ENCODE measurements at places on chromosomes 3 and 15.

GRCh38 chr3:55405436-55405835, 81.7 kb downstream of the WNT5A start:
- no peak for DNase-seq

DNA sequence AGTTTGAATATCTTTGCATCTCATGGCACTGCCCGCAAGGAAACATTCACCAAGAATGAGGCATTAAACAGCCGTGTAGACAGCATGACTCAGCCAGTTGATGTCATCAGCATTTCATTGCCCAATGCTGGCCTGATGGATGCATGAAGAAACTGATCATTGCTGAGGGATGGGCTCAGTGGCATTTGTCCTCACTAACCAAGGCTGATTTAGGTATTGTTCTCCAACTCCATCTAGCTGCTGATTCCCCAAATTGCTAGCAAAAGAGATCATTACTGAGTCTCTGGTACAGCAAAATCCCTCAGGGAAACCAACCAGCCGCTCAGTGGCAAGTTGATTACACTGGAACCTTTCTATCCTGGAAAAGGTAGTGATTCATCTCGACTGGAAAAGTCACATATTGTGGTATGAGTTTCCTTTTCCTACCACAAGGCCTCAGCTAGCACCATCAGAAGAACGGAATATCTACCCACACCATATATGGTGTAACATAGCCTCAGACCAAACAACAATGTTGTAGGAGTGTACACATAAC, 186.5 kb upstream of the GAP43 start:
- DNase-seq = peak; percentile 7

- DNase-seq = no peak
Observed at GRCh38 chr3:54185740-54186139, 63.4 kb downstream of the CACNA2D3 start.

GRCh38 chr3:121718205-121718846, 31.2 kb downstream of the GOLGB1 start:
- DNase-seq = no peak

- no peak for DNase-seq
Observed at GRCh38 chr3:123843668-123844067, 40.5 kb downstream of the MYLK start.

- DNase-seq = no peak
Observed at GRCh38 chr15:25972141-25972675, 109.1 kb upstream of the ATP10A start.

GRCh38 chr15:51267051-51267702, 71.2 kb downstream of the CYP19A1 start:
- DNase-seq = no peak

GRCh38 chr3:17059989-17060550, 175.3 kb downstream of the PLCL2 start:
- no peak for DNase-seq

DNA sequence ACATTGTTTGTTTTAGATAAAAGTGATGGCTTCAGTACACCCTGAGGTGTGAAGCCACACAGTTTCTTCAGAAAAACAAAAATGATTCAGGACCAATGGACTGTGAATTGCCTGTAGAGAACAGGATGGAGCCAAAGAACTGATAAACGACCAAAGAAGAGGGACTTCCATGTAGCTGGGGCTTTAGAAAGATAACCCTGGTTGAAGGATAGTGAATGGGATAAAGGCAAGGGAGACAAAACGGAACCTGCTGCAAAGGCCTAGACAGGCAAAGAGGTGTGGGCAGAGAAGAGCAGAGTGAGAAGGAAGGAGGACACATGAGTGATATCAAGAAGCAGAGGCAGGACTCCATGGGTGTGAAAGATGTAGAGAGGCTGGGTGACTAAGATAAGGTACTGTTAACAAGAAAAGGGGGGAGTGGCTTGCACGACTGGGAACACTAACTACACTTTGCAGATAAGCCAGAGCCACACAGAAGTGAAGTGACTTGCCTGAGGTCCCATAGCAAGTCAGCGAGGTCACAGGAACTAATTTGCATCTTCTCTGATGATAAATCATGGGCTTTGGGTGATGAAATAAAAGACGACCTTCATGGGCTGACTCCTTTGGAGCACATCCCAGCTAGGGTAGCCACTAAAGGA, 44.3 kb downstream of the RAB6B start:
- no peak for DNase-seq

DNA sequence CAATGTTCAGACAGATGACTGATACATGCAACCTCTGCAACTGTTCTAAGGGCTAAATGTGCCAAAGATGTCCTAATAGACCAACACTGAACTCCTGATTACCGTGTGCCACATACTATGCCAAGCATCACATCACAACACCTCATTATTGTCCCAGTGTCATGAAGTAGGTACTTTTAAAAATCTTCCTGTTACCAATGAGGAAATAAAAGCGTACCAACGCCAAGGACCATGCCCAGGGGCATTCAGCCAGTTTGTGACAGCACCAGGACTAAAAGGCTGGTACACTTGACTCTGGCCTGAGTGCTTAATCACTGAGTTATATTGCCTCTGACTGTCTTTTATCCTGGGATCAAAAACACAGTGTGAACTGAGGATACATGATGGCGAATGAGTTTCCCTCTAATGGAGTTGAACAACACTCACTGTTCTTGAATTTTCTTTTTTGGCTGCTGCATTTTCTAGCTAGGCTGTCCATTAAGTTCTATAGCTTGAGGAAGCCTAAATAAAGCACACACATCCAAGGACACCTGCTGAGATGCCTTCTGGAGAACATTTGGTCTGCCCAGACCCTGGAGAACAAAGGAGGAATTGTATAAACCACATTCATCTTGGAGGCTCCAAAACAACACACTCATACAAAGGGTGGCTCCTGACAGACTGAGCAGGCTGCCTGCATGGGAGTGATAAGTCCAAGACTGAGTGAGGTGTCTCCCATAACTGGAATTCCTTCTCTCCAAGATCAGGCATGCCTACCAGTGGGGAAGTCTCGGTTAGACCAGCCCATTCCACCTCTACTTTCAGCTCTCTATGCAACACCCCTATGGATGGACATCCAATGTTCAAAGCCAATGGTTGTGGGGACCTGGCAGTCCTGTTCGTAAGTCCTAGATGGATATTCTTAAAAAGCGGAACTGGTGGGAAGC, 126.7 kb upstream of the PRICKLE2 start:
- DNase-seq = no peak

DNA sequence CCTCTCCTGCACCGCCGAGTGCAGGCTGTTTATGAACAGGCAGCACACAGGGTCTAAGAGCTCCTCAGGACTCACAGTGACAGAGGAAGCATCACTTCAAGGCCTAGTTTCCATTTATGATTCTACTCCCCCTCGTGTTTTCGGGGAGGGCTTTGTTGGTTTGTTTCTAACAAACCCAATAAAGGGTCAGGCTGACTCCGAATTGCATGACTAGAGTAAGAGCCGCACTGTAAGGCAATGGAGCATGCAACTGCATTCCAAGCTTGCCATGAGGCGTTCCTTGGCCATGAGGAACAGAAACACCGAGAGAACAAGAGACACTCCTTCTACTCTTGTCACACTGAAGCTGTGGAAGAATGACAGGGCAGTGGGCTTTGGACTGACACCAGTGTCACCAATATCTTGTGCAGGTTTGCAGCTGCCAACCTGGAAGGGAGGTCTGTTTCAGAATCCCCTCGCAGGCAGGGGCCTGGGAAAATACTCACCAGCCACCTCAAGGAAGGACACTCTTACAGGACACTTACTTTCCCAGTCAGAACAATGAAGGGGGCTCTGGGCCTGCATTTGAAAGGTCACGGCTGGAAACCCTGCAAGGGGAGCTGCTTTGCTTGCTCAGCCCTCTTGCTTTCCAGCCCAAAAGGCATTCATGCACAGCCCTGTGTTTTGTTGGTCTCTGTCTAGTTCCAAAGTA, 96.8 kb downstream of the ADAMTS17 start:
- no peak for DNase-seq

- DNase-seq = no peak
Observed at GRCh38 chr15:40364251-40364650, 6.2 kb downstream of the DISP2 start.

DNA sequence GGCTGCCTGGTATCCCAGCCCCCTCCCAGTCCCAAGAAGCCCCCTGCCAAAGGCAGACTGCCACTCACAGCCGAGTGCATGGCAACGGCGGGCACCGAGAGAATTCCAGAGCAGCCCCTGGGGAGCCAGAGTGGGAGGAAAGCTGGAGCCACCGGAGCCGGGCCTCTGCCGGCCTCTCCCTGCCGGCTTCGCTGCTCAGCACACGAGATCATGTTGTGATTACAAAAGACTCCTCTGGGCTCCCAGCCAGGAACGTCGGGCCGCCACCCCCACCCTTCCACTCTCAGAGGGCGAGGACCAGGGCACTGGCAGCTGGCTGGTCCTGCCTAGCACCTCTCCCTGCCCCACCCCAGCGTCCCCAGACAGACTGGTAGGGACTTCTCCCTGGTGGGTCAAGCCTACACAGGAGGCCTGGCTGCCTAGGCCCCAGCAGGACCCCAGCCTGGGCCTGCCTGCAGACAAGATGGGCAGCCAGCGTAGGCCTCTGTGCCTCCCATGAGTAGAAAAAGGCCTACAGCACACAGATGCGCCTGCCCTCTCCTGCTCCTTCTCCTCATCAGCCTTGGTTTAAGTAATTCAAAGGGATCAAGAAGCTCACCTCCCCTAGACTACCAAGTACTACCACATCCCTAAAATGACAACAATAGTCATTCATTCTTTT, at the start of gene CCDC9B:
TSS of gene CCDC9B (minus strand) at position 200 of the 661 bp plus-strand sequence. CDS start at position 80, 120 bp downstream.
- DNase-seq = peak; percentile 86

- peak; percentile 34 for DNase-seq
Observed at GRCh38 chr3:127374086-127375010, 86.5 kb upstream of the PRR20G start.

DNA sequence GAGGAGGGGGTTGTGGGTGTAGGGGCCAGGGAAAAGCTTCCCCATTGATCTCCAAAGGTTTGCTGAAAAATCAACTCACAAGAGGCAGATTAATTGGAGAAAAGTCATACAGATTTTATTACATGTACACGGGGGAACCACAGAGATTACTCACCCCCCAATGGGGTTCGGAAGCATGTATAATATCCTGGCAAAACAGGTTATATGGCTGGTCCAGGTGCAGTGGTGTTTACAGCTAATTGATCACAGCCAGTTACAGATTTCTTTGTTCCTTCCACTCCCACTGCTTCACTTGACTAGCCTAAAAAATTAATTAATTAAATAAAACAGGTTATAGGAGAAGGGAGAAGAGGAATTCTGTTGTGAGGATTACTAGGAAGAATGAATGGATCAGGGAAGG, 22.4 kb downstream of the PRKCI start:
- DNase-seq = no peak

GRCh38 chr3:128480717-128481437, 12.1 kb downstream of the GATA2 start:
- DNase-seq = no peak

- peak; percentile 21 for DNase-seq
Observed at GRCh38 chr3:71640331-71640983, 56.9 kb upstream of the FOXP1 start.

DNA sequence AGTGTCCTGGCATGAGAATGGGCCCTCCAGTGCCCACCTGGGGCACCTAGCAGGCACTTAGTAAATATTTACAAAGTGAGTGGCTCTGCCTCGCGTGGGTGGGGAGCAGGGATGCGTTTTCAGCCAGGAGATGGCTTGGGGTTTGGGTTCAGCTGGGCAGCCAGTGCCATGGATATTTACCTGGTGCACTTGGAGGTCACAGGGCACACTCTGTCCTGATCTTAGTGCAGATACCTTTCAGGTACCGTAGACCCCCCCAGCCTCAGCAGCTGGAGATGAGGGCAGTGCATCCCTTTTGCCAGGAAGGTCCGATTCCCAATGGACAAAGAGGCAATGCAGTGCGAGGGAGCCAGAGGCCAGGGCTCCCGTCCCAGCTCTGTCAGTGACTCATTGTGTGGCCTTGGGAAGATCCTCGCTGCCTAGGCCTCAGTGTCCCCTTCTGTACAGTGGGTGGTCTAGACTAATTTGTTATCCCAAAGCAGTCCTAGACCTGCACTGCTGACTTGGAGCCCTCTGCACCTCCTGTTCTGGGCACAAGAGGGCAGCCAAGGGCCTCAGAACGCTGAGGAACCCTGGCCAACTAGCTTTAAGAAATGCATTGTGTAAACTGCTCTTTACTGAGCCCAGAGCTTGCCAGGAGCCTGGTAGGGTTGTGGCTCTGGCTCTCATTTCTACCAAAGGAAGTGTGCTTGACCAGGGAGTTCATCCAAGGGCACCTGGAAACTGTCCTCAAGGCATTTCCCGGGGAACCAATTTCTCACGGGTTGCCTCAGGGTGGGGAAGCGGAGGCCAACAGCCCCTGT, 16.0 kb downstream of the HDAC11 start:
- peak; percentile 83 for DNase-seq

DNA sequence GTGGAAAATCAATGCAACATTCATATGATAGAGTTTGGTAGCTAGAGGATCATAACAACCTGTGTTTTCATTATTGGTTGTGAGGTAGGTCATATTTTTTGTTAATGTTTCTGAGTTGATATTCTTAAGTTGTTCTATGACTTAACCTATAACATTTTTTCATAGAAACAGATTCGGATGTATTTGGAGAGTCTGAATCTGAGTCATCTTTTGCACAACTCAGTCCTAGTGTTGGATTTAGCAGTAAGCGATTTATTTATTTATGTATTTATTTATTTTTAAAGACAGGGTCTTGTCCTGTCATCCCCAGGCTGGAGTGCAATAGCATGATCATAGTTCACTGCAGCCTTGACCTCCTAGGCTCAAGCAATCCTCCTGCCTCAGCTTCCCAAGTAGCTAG, 292.8 kb upstream of the ZNF717 start:
- DNase-seq = no peak

DNA sequence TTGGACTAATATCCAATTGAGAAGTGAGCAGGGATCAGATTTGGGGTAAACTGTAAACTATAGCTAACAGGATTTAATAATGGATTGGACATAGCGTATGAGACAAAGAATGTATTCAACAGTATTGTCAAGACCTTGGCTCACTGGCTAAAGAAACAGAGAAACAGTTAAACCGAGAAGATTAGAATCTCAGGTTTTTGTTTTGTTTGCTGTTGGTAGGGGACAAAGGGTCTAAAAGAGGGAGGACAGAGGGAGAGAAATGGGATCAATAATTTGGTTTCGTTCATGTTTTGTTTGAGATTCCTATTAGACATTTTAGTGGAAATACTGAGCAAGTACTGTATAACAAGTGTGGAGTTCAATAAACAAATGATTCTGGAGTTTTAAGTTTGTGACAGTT, 28.6 kb downstream of the CLDN1 start:
- no peak for DNase-seq

GRCh38 chr15:41958002-41958420, 14.3 kb downstream of the EHD4 start:
- DNase-seq = no peak

DNA sequence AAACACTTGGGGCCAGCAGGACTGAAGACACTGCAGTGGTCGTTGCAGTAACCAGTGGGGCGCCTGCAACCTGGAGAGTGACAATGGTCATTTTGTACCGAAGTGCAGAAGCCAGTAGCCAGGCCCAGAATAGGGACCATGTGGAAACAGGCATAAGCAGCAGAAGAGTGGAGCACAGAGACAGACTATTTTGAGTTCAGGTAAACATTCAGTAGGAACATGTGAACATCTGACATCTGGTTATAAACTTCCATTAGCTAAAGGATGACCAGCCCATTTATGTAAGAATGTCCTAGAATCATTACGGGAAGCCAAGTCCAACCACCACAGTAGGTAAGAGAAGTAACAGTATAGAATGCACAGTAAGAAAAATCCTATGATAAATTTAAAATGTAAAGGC, 32.4 kb upstream of the TKT start:
- DNase-seq = no peak
